ENCODE measurements at places on chromosomes 11 and 22. TPM values are rescaled to one million over a fixed set of nuclear protein-coding genes. Genes with fewer than 3 reads are reported as not detected.

DNA sequence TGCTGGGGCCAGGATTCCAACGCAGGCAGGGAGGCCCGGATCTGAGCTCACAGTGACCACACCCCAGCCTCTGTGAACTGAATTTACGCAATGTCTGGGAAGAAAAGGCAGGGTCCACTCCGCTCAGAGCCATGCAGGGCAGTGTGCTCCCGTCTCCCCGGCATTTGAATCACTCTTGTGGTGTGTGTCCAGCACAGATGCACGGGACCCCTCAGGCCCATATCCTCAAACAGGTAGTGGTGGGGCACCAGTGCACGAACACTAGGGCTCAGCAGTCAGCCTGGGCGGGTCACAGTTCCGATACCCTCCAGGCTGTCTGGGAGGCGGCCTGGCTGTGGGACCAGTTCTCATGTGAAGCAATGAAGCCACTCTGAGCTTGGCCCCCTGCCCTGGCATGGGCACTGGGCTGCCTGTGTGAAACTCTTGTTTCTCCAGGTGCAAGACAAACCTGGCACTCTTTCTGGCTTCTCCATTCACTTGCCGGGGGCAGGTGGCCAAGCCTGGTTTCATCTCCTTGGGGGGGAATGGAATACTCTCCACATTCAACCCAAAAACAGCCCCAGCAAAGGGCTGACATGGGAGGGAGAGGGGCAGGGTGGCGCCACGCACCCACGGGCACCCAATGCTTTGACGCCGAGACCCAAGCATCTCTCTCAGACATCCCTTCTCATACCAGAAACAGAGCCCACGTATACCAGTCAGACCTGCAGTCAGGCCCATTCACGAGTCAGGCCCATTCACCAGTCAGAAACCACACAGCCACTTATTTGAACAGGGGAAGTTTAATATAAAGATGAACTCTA, 14.3 kb downstream of the DHCR7 start:
- peaks cover 5% of the 10 kb centered on the region for H3K36me3 ChIP-seq
- H3K4me1 ChIP-seq: no peaks in the 10 kb centered on the region
- DNase-seq: no peak
- H3K27me3 ChIP-seq: peaks cover 11% of the 10 kb centered on the region

DNA sequence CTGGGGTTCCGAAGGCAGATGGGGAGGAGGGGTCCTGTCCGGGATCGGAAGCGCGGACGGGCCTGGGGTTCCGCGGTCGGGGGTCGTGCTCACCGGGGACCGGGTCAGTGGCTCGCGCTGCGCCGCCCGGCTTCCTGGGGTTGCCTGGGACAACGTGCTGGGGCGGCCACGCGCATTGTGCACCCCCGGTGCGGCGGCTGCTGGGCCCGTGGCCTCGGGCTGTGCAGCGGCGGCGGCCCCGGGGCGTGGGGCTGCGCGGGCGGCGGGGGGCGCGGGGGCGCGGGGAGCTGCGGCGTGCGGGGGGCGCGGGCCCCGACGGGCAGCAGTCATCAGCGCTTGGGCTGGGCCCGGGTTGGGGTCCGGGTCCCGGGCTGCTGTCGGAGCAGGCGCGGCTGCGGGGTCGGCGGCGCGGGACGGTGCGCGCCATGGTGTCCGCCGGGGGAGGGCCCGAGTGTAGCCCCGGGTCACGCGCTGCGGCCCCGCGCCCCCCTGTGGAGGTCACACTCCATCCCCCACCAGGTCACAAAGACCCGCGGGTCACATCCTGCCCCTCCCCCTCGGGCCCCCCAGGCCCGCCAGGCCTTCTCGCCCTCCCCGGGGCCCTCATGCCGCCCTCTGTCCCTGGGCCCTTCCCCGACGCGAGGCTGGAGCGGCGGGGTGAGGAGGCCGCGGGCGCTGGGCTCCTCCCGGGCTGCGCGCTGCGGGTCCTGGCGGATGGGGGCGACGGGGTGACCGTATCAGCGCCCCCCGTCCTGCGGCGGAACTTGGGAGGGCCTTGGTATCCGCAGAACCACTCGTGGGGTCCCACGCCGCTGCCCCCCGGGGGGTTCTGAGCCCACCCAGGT, at the start of gene TTLL8:
Gene TTLL8 (minus strand): TSS at position 238 of the 845 bp plus-strand sequence.
- peaks cover 6% of the 10 kb centered on the region for H3K36me3 ChIP-seq
- H3K27me3 ChIP-seq: peaks cover 30% of the 10 kb centered on the region
- no peak within 1 kb of the TSS for H3K4me3 ChIP-seq
- DNase-seq: no peak
- H3K4me1 ChIP-seq: peaks cover 7% of the 10 kb centered on the region
- no peak within 1 kb of the TSS for H3K27ac ChIP-seq

DNA sequence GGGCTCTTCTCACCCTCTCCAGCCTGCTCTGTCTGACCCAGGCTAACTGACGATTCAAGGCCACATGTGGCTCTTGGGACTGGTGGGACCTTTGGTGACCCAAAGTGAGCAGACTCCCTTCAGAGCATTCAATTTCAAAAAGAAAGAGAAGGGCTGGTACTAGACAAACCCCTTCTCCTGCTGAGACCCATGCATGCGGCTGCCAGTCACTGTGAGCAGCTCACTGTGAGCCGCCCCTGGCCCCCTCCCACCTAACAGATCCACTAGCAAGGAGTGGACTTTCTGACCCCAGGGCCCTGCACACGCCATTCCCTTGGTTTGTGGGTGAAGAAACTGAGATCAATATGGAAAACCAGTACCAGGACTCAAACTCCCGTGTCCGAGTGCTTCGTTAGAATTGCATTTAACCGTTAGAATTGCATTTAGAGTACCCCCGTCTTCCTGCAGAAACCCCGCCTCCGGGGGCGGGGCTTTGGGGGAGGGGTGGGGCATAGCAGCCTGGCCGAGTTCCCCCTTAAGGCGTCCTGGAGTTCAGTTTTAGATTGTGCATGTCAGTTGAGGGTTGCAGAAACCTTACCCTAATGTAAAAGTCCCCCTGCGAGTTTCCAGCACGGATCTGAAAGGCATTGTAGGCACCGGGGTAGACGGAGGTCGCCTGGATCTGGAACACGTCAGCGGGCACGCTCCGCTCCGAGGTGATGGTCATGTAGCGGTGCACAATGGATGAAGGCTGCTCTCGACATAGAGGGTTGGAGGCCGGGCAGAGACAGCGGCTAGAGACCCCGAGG, 5.1 kb downstream of the EFEMP2 start:
- peaks cover 44% of the 10 kb centered on the region for H3K36me3 ChIP-seq
- DNase-seq: no peak
- peaks cover 28% of the 10 kb centered on the region for H3K27me3 ChIP-seq
- H3K27ac ChIP-seq: peak overlapping the region; percentile 29

DNA sequence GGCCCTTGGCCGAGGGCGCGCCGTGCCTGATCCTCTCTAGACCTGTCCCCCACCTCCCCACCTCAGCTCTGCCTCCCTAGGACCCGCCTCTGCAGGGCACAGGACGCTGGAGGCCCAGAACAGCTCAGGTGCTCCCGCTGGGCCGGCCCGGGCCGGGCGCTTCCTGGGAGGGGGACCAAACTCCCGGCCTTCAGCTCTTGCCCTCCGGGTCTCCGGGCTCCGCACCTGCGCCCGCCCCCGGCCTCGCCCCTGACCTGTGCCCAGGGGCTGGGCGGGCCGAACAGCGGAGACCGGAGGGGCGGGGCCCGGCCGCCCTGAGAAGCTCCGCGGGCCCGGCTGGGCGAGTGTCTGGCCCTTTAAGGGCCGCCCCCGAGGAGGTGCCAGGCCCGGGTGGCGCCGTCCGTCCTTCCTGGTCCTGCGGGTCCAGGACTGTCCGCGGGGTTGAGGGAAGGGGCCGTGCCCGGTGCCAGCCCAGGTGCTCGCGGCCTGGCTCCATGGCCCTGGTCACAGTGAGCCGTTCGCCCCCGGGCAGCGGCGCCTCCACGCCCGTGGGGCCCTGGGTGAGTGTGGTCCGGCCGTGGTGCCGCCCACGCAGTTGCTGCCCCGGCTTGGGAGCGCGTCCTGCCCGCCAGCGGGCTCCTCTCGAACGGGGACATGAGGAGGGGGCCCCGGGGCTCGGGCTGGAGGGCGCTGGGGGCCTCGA, at the start of gene SSH3:
Gene SSH3 (plus strand): TSS at position 399 of the 703 bp plus-strand sequence. CDS start 96 bp downstream, at position 495.
- H3K4me3 ChIP-seq: peak within 1 kb of the TSS; percentile 65
- H3K27ac ChIP-seq: peak within 1 kb of the TSS; percentile 18
- peak; percentile 31 for DNase-seq
- peaks cover 5% of the 10 kb centered on the region for H3K4me1 ChIP-seq
- no peaks in the 10 kb centered on the region for H3K27me3 ChIP-seq
- H3K36me3 ChIP-seq: peaks cover 4% of the 10 kb centered on the region

GRCh38 chr11:27837895-27838563, 137.8 kb upstream of the BDNF start:
- no peak overlapping the region for H3K27ac ChIP-seq
- no peaks in the 10 kb centered on the region for H3K27me3 ChIP-seq
- no peak overlapping the region for H3K4me3 ChIP-seq
- H3K36me3 ChIP-seq: peaks cover 2% of the 10 kb centered on the region

GRCh38 chr11:110479108-110480101, 49.7 kb downstream of the FDX1 start:
- H3K4me3 ChIP-seq: no peak overlapping the region
- H3K36me3 ChIP-seq: no peaks in the 10 kb centered on the region
- peak; percentile 16 for DNase-seq
- no peaks in the 10 kb centered on the region for H3K27me3 ChIP-seq

GRCh38 chr22:36564422-36565158, 35.6 kb upstream of the EIF3D start:
- no peaks in the 10 kb centered on the region for H3K36me3 ChIP-seq
- H3K4me3 ChIP-seq: no peak overlapping the region
- peaks cover 36% of the 10 kb centered on the region for H3K27me3 ChIP-seq
- H3K4me1 ChIP-seq: peaks cover 16% of the 10 kb centered on the region

DNA sequence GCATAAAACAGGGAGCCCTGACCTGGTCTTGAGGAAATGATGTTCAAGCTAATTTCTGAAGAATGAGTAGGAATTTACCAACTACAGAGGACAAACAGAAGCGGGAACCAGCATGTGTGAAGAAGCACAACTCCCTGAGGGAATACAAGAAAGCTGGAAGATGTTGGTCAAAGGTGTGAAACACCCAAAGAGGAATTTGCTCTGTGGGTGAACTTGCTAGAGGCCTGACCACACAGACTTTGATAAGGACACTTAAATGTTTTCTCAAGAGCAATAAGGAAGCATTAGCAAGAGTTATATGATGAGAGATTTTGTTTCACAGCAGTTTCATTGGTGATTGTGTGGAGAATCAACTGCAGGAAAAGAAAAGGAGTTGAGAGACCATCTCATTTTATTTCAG, 17.6 kb downstream of the SLC5A12 start:
- DNase-seq: no peak
- H3K27me3 ChIP-seq: peaks cover 5% of the 10 kb centered on the region
- no peaks in the 10 kb centered on the region for H3K36me3 ChIP-seq
- H3K4me3 ChIP-seq: no peak overlapping the region

Gene DDTL
- total RNA-seq: 0.57 TPM

Data from HFFc6 (cell line).